Endothelial cell (in vitro differentiated cells): ENCODE measurements at places on chromosomes 12 and 14.

DNA sequence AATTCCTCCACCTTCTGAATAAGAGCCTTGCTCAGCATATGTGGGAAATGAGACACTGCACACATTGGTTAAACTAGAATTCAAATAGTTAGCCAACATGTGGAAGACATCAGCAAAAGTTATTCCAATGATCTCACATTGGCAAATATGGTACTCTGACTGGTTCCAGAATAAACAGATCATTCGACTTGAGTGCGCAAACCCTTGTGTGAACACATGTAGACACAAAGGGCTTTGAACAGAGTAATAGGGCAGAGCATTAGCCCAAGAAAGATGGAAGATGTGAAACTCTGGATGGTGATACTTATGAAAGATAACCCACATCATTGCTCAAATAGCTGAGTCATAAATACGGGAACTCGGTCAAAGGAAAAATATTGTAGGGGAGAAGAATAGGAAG, 1133.4 kb upstream of the SEL1L start:
- DNase-seq: no peak

GRCh38 chr14:30115756-30116155, 188.1 kb upstream of the PRKD1 start:
- no peak for DNase-seq

GRCh38 chr12:109594556-109595317, 21.1 kb downstream of the MVK start:
- DNase-seq: no peak

GRCh38 chr14:92997343-92998061, 74.6 kb downstream of the CHGA start:
- no peak for DNase-seq

GRCh38 chr12:6703631-6704030, 3.0 kb upstream of the PIANP start:
- DNase-seq: no peak

- no peak for DNase-seq
Measured at GRCh38 chr14:94775871-94776210, 5.9 kb upstream of the GSC start.

DNA sequence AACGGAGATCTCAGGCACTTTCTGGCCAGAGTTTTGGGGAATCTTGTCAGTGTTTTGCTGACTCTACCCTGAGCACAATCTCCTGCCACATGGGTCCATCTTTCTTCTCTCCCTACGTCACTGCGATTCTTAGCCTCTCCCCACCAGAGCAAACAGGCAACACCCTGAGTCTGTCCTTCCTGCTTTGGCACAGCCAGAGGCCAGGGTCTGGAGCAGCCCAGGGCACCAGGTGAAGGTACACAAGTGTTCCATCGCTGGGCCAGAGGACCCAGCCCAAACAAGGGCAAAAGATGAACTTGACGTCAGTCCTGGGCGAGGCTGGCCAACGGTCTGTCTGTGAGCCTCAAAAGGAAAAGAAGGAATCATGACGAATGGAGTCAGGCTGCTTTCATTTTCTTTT, 12.7 kb upstream of the CCDC177 start:
- no peak for DNase-seq

DNA sequence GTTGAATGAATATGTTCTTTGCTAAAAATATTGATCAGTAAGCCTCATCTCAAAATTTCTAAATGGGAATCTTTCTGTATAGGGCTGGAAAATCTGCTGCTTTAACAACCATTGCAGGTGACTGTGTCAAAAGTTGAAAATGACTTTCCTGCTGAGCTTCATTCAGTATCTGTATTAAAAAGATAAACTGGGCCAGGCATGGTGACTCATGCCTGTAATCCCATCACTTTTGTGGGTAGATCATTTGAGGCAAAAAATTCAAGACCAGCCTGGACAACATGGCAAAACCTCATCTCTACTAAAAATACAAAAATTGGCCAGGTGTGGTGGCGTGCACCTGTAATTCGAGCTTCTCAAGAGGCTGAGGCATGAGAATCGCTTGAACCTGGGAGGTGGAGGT, 213.7 kb upstream of the SYT10 start:
- no peak for DNase-seq

- no peak for DNase-seq
Measured at GRCh38 chr14:74962493-74962892, 7.1 kb upstream of the PGF start.

DNA sequence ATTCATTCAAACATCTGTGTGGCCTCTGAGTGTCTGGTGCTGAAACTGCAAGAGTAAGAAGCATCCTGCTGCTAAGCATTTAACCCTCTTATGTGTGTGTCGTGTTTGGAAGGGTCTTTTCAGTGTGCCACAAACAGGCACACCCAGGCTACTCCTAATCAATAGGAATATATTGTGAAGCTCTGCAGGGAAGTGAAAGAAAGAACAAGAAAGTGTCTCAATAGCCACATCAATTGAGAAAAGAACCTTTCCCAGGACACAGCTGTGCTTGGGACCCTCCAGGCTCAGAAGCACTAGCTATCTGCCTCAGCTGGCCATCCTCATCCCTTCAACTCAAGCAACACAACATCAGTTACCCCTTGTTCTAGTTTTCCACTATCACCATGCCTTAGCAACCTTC, 13.4 kb upstream of the KRAS start:
- DNase-seq: no peak

DNA sequence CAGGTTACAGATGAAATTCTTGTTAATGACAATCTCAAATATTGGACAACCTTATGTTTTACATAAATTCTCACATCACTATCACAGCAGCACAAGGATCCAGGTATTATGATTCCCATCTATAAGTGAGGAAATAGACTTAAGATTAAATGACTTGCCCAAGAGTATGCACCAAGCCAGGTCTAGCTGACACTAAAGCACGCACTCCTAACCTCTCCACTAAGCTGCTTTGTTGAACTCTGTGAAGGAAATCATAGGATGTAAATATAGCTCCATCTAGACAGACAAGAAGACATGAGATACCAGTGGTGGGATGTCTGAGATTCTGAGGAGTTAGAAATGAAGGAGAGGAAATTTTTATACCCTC, 87.9 kb downstream of the PHLDA1 start:
- DNase-seq: no peak
